ENCODE measurements at places on chromosomes 13 and 19. TPM values are rescaled to one million over a fixed set of nuclear protein-coding genes. Genes with fewer than 3 reads are reported as not detected.

DNA sequence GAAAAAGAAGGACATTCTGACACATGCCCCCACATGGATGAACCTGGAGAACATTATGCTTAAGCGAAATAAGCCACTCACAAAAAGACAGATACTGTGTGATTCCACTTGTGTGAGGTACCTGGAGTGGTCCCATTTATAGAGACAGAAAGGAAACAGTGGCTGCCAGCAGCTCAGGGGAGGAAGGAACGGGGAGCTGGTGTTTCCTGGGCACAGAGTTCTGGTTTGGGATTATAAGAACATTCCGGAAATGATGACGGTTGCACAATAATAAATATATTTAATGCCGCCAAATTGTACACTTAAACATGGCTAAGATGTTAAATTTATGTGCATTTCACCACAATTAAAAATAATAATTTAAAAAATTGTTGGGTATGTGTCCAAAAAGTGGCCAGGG, 33.0 kb downstream of the SERP2 start:
- DNase-seq = no peak

Gene LYL1
- polyA plus RNA-seq = not detected

Gene SEMA6B
- not detected for polyA plus RNA-seq

Gene NDUFB7
- polyA plus RNA-seq = 316 TPM

- no peak for DNase-seq
Observed at GRCh38 chr13:99031832-99032231, 54.0 kb upstream of the DOCK9 start.

All from GM23248 (cell line).